ENCODE measurements at places on chromosomes 3 and 15. TPM values are rescaled to one million over a fixed set of nuclear protein-coding genes. Genes with fewer than 3 reads are reported as not detected.

DNA sequence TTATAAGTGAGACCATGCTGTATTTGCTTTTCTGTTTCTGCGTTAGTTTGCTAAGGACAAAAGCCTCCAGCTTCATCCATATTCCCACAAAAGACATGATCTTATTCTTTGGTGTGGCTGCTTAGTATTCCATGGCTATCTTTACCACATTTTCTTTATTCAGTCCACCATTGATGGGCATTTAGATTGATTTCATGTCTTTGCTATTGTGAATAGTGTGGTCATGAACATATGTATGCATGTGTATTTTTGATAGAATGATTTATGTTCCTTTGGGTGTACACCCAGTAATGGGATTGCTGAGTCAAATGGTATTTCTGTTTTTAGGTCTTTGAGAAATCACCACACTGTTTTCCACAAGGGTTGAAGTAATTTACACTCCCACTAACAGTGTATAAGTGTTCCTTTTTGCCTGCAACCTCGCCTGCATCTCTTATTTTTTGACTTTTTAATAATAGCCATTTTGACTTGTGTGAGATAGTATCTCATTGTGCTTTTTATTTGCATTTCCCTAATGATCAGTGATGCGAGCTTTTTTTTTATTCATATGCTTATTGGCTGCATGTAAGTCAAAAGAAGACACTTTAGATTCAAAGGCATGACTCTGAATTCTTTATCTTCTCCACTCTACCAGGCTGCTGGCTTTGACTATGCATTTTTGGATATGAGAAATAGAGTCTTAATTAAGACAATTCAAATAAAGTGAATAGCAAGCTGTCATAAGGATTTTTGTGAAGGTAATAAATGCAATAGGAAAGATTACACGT, 183.3 kb upstream of the SYNPR start:
- no peak for DNase-seq
- no peaks in the 10 kb centered on the region for H3K36me3 ChIP-seq
- H3K4me3 ChIP-seq = no peak overlapping the region
- H3K27ac ChIP-seq = no peak overlapping the region
- peaks cover 3% of the 10 kb centered on the region for H3K27me3 ChIP-seq
- H3K4me1 ChIP-seq = no peaks in the 10 kb centered on the region

Gene IL17RD
- total RNA-seq = 1.9 TPM

Gene ANKUB1
- 6.7 TPM for total RNA-seq

Gene TNK2
- total RNA-seq = 15.0 TPM

DNA sequence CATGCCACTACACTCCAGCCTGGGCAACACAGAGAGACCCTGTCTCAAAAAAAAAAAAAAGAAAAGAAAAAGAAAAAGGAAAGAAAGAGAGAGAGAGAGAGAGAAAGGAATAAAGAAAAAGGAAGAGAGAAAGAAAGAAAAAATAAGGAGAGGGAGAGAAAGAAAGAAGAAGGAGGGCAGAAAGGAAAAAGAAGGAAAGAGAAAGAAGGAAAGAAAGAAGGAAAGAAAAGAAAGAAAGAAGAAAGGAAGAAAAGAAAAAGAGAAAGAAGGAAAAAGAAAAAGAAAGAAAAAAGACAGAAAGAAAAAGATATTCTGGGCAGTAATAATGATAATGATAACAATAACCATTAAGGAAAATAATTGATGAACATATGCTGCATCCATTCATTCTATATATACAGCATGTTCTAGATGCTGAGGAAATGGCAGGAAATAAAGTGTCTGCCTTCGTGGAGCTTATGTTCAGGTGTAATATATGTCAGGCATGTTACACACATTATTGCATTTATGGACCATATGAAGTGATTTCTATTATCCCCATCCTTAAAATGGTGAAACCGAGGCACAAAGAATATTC, 37.4 kb upstream of the MAGEF1 start:
- no peaks in the 10 kb centered on the region for H3K4me1 ChIP-seq
- no peaks in the 10 kb centered on the region for H3K27me3 ChIP-seq
- H3K4me3 ChIP-seq = no peak overlapping the region

DNA sequence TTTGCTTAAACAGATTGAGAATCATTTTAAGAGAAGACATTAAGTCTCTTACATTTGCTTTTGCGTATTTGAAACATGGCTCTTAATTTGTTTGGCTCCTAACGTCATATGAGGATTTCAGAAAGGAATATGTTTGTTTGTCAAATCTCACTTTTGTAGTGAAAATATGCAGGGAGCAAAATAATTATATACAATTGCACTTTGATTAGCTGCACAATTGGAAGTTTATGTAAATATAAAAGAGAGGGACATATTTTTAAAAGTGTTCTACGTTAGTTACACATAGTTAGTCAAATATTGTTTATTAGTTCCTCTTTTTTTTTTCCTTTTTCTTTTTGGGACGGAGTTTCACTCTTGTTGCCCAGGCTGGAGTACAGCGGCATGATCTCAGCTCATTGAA, 42.7 kb upstream of the GOLIM4 start:
- H3K4me1 ChIP-seq = no peaks in the 10 kb centered on the region
- no peaks in the 10 kb centered on the region for H3K36me3 ChIP-seq
- H3K4me3 ChIP-seq = no peak overlapping the region
- peak; percentile 84 for DNase-seq
- no peak overlapping the region for H3K27ac ChIP-seq

DNA sequence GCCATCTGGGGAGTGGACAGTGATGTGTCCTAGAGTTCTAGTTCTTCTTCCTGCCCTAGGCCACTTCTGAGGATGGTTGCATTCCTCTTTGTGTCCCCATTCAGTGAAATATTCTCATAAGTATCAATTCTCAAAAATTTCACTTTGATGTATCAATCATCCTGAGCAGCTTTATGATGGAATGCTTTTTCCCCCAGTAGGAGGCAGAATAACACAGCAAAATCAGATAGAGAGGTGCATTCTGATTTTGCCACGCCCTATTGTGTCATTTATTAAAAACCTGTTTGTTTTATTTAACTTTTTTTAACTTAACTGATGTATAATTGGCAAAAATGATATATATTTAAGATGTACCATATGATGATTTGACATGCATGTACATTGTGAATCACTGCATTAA, 656.0 kb upstream of the GRM7 start:
- no peaks in the 10 kb centered on the region for H3K27me3 ChIP-seq
- DNase-seq = no peak

Gene GLCE
- 76.7 TPM for total RNA-seq

DNA sequence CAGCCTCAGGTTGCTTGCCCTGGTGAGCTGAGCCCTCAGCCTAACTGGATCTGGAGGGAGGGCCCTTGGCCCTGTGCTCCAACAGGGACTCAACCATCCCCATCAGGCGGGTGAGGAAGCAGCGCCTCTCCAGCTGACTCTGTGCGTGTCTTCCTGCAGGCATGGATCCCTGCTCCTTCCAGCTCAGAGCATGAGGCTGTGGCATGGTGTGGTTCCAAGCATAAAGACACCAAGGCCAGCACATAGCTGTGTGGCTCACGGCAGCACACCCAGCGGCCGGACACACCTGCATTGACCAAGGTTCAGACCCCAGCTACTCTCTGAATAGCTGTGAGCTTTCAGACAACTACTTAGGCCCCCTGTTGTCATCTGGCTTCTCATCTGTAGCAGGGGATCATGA, 131.0 kb upstream of the PLXNA1 start:
- no peaks in the 10 kb centered on the region for H3K27me3 ChIP-seq
- H3K4me3 ChIP-seq = no peak overlapping the region
- no peak for DNase-seq

Gene PLA2G4D
- total RNA-seq = 0.15 TPM

- no peak overlapping the region for H3K4me3 ChIP-seq
- no peak for DNase-seq
- H3K4me1 ChIP-seq = peaks cover 5% of the 10 kb centered on the region
Measured at GRCh38 chr3:94064243-94064860, 1.5 kb downstream of the NSUN3 start.

GRCh38 chr15:40948706-40949473, 4.4 kb upstream of the CHAC1 start:
- no peaks in the 10 kb centered on the region for H3K4me1 ChIP-seq
- H3K27me3 ChIP-seq = no peaks in the 10 kb centered on the region
- peak overlapping the region; percentile 41 for H3K27ac ChIP-seq
- no peaks in the 10 kb centered on the region for H3K36me3 ChIP-seq
